ENCODE measurements at places on chromosomes 4 and X.

DNA sequence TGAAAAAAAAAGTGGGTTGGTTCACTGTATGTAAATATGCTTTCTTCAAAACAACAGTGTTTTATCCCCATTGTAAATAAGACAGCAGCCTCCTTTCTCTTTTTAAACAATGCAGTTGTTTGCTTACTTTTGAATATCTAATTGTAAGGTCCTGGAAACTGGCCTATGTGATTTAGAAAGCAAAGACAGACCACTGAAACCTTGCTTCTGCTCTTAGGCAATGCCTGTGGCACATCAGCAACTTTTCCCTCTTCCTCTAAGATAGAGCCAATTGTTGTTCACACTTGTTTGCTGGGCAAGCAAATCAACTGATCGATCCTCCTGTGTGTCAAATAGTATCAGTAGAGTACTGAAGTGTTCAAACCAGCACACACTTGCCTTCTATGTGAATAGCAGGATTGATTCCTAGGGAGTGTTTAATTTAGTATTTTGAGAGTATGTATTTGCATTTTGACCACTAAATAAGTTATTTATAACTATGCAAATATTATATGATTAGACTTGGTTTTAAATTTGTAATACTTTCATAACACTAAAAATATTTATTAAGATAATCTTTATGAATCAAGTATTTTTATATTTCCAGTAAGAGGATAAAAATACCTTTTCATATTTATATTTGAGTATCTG lies 55.4 kb upstream of the GRPR start:
- no peak for DNase-seq

DNA sequence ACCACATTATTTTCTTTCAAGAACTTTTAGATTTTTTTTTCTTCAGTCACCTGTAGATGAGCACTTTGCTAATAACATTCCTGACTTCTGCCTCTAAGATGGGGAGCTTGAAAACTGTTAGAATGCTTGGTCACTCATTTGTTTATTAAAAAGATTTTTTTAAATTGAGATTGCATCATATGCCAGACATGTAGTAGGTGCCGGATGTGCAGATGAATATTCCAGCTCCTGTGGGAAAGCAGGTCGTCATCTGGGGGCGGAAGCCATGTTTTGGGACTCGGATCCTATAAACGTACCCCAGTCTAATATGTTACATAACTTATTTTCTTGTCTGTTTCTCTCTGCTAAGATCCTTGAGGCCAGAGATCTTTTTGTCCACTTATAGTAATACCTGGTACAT lies 236.8 kb downstream of the ARHGAP10 start:
- no peak for DNase-seq

- DNase-seq: no peak
Observed at GRCh38 chr4:87624698-87625097, 16.4 kb downstream of the DSPP start.

GRCh38 chrX:19715711-19716638 lies 171.4 kb downstream of the SH3KBP1 start:
- peak; percentile 6 for DNase-seq

DNA sequence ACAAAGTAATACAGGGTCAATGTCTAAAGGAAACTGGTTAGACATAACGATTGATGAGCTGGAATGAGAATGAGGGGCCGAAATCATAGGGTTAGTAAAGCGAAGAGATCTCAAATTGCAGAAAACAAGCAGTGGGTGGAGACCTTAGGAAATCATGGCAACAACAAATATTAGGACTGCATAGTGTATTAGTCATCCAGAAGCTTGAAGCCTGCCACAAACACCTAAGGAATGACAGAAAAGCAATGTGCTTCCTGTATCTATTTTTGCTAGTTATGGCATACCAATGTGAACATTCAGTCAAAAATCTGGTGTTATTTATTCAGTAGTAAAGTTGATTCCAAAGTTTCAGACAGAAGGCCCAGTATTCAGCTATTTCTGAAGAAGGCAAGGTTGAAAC lies 410.9 kb upstream of the CT83 start:
- DNase-seq: no peak

DNA sequence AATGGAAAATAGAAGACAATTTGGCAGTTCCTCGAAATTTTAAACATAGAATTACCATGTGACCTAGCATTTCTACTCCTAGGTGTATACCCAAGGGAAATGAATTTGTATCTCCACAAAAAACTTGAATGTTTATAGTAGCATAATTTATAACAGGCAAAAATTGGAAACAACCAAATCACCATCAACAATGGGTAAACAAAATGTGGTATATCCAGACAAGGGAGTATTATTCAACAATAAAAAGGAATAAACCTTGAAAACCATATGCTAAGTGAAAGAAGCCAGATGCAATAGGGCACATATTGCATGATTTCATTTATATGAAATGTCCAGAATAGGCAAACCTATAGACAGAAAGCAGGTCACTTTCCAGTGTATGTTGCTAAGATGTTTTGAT lies 83.8 kb downstream of the SNX25 start:
- no peak for DNase-seq

GRCh38 chr4:8331575-8331955 lies 62.0 kb downstream of the HTRA3 start:
- DNase-seq: no peak

DNA sequence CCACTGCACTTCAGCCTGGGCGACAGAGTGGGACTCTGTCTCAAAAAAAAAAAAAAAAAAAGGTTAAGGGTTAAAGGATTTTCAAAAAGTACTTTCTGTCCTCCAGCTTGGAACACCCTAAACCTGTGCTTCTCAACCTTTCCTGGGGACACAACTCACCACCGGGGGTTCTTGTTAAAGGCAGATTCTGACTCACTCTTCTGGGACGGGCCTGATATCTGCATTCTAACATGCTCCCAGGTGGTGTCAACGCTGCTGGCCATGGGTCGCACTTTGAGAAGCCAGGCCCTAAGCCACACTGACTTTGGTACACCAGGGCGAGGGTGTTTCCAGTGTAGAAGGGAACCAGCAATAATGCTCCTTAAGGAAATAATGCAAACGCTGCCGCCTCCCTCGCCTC lies 46.1 kb downstream of the AFAP1 start:
- DNase-seq: no peak

- no peak for DNase-seq
Observed at GRCh38 chrX:57137501-57137900, 304 bp upstream of the SPIN2A start.

DNA sequence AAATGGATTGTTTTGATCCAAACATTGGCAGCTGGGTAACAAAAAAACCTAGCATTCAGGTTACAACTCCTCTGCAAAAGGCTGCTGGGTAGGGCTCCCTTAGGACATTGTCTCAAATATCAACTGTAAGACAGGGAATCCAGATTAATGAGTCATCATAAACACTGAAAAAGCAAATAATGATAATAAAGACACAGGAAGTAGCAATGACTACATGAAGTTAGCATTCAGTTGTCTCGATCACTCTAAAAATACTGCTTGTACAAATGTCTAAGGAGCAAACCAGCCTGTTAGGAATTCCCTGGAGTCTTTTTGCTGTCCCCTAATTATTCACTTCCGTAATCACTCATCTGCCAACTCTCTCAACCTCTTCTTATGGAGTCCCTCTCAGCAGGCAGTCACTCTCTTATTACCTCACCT lies 259.2 kb downstream of the GPC3 start:
- no peak for DNase-seq
